ENCODE measurements at places on chromosomes 7 and 10. TPM values are rescaled to one million over a fixed set of nuclear protein-coding genes. Genes with fewer than 3 reads are reported as not detected.

Gene GLI3
- 33.0 TPM for total RNA-seq

Gene TEX47
- not detected for total RNA-seq

Gene SEMA3D
- 0.99 TPM for total RNA-seq

Gene CXCL12
- 0.09 TPM for total RNA-seq

Gene CHRM2
- total RNA-seq: not detected

Gene CD36
- total RNA-seq: 0.34 TPM

Gene MMD2
- not detected for total RNA-seq

Data from neural progenitor cell (in vitro differentiated cells).